ENCODE measurements at places on chromosomes 5 and 9.

GRCh38 chr5:54996466-54996865 lies 11.1 kb upstream of the ESM1 start:
- no peak for DNase-seq

GRCh38 chr5:172395483-172395882 lies 58.8 kb downstream of the SH3PXD2B start:
- no peak for DNase-seq

DNA sequence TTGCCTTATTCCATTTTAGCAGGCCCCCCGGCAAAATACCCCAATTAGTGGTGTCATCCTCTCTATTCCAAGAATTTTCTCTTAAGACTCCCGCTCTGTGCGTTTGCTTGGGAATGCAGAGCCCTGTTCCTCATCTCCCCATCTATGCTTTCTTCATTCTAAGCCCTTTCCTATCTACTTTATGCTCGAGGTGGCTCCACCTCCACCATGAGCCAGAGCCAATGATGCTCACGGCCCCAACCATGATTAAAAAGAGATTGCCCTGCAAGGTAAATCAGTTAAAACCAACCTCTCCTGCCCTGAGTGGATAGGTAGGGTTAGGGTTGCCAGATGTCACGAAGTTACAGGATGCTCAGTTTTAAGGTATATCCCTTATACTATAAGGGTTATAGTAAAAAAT lies 677 bp upstream of the TXNDC15 start:
- DNase-seq = no peak

DNA sequence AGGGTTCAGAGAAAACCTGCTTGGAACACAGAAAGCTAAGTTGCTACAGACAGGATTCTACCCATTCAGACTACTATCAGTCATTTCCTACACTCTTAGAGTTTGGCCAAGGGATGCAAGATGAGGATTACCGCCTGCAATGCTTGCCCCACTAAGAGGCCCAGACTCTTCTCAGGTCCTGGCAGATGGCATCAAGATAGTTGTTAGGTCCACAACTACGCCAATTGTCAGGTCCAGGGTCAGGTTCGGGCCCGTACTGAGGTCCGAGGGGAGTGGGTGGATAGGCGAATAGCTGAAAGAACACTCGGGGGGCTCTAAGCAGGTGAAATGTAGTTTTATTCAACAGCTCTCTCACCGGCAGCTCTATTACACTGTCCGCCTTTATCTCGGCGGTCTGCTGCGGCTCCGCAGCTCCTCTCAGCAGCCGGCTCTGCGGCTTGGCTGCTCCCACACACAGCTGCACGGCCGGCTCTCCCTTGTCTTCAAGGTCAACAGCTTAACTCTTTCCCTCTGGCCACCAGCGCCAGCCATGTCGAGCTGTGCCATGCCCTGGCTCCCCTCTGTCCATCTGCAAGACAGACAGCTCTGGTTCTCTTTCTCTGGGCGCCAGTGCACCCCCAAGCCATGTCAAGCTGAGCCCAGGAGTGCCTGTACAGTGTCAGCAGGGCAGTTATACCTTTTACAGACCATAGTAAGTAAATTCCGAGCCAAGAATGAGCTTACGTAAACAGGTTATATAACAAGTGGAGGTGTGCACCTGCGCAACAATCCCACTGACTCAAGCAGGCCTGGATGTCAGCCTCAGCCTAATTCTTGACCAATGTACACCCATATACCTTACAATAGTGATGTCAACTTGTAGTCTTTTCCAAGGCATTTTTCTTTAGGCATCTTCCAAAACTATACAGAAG lies 24.0 kb downstream of the ENC1 start:
- no peak for DNase-seq

GRCh38 chr9:91736898-91737601 lies 213.0 kb downstream of the ROR2 start:
- DNase-seq = no peak

All from stimulated activated CD4-positive, alpha-beta T cell treated with anti-CD3 and anti-CD28 coated beads, Interleukin-15, amount 100 ng/mL, for 48 hours (primary cell).